Endothelial cell (in vitro differentiated cells): ENCODE measurements at places on chromosomes 11 and 22. TPM values are rescaled to one million over a fixed set of nuclear protein-coding genes. Genes with fewer than 3 reads are reported as not detected.

The CDPF1 gene
- 8.5 TPM for total RNA-seq

The FHIP1B gene
- 29.3 TPM for total RNA-seq

The TH gene
- total RNA-seq = not detected

The HBE1 gene
- not detected for total RNA-seq

The ANO9 gene
- total RNA-seq = 0.41 TPM

DNA sequence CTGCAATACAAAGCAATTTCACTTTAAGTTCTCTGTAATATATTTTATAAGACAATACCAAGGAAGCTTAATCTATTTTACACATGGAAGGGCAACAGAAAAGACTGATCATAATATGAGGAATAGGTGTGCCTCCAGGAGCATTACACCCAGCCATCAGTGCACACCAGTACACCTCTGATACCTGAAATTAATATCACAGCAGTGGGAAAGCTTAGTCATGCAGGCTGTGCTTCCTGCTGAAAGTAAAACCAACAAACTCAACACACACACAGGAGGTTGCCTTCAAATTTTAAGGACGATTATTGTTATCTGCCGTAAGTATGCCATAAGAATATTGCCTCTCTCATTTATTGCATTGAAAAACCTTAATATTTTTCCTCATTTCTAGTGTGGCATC is 1119.1 kb upstream of the TENM4 start:
- H3K27ac ChIP-seq = no peak overlapping the region
- no peak overlapping the region for H3K4me3 ChIP-seq
- H3K27me3 ChIP-seq = no peaks in the 10 kb centered on the region
- DNase-seq = no peak
- H3K4me1 ChIP-seq = no peaks in the 10 kb centered on the region

GRCh38 chr11:111582163-111582562 is 20.1 kb upstream of the SIK2 start:
- H3K4me3 ChIP-seq = no peak overlapping the region
- DNase-seq = no peak
- peak overlapping the region; percentile 93 for H3K27ac ChIP-seq
- H3K27me3 ChIP-seq = no peaks in the 10 kb centered on the region
